Stimulated activated CD8-positive, alpha-beta memory T cell treated with anti-CD3 and anti-CD28 coated beads, Interleukin-7, amount 100 ng/mL, for 1 hour (primary cell): ENCODE measurements at places on chromosomes 2 and 18.
A peak's percentile ranks its signal among the peaks of the same experiment; 100 is the strongest.

DNA sequence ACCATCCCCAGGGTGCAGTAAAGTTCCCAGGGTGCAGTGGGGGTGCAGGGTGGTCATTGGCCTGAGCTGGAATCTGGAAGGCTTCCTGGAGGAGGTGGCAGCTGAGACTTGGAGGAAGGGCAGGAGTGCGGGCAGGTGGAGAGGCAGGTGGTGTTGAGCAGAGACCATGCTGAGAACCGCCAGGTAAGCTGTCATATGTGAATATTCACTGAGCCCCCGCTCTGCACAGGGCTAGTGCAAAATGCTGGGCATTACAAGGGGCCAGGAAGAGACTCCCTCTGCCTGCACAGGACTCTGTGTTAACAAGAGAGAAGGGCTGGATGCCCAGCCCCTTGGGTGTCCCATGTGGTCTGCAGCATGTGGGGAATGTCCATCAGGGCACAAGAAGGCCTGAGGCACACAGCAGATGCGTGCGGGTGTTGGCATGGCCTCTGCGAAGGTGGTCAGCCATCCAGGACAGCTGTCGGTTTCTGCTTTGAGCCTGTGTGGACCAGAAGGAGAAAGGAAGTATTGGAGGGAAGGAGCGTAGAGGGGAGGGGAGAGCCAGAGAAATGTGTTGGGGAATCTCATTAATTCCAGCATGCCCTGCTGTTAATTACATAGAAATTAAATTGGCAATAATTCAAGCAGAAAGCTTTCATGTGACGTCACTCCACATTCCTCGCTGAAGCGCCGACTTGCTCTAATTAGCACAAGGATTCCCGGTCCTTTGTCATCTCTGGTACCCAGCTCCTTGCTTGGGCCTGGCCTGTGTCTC lies 62.8 kb upstream of the OTOS start:
- DNase-seq = no peak

GRCh38 chr18:59459369-59460071 lies 100.5 kb upstream of the LMAN1 start:
- DNase-seq = no peak

GRCh38 chr2:191664823-191665677 lies 12.9 kb upstream of the NABP1 start:
- DNase-seq = no peak

GRCh38 chr2:226440127-226440918 lies 359.3 kb downstream of the IRS1 start:
- DNase-seq = no peak

GRCh38 chr2:118882693-118883336 lies 35.4 kb upstream of the EN1 start:
- DNase-seq = peak; percentile 37

GRCh38 chr18:58967751-58968254 lies 103.1 kb downstream of the ZNF532 start:
- no peak for DNase-seq

DNA sequence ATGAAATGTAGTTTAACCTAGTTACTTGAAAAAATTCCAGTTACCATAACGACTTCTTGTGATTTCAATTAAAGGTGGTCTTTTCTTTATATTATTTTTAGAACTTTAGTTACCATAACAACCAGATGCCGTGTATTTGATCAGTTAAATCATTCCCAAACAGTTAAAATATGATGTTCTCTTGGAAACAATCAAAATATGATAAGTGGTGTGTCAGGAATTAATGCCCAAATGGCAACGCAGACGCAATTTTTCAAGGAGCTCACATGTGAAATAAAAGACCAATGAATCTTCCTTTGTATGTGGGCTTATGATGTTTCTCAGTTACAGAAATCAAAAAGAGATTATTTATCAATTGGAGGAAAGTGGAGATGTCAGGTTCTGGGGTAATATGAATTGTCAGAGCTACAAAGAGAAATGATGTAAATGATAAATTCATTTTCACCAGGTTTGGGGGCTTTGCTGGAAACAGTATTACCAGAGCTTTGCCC lies 189.1 kb upstream of the PARD3B start:
- DNase-seq = no peak

GRCh38 chr2:63440612-63441011 lies 147.7 kb downstream of the WDPCP start:
- DNase-seq = no peak

DNA sequence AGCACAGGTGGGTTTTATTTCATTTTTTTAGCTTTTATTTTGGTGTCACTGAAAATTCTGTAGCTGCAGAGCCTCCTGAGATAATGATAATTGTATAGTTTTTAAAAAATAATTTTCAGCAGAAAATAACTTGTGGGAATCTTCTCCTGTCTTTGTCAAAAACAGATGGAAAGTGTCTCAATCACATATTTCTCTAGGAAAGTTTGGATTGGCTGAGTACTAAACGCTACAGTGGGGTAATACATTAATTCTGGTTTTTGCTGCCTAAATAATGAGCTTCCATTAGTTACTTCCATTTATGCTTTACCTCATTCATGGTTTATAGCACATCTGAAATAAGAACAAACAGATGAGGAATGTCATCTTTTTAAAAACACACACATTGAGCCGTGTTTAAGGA lies 2.2 kb downstream of the TWIST2 start:
- no peak for DNase-seq

DNA sequence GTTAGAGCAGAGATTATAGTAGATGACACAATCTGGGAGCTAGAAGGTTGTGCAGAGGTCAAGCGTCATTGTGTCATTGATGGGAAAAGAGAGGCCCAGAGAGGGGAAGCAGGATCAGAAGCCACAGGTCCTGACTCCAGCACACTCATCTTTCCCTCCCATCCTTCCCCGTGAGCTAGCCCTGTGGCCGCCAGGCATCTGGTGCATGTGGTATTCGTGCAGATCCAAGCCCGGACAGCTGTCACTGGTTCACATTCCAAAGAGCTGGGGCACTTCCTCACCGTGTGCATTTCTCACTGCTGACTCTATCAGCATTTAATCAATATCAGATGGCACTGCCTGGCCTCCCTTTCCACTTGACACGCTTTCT lies 94.1 kb upstream of the THOC1 start:
- DNase-seq = no peak

GRCh38 chr2:228527197-228527881 lies 345.9 kb upstream of the SPHKAP start:
- no peak for DNase-seq

- DNase-seq = no peak
These were observed 96.4 kb downstream of the USP40 start for GRCh38 chr2:233470011-233470687.

- no peak for DNase-seq
These were observed 12.9 kb upstream of the TEX51 start for GRCh38 chr2:126885751-126886210.

- DNase-seq = no peak
These were observed 111.0 kb upstream of the ERBB4 start for GRCh38 chr2:212649646-212650045.
